ENCODE measurements at places on chromosomes 12 and 14.

DNA sequence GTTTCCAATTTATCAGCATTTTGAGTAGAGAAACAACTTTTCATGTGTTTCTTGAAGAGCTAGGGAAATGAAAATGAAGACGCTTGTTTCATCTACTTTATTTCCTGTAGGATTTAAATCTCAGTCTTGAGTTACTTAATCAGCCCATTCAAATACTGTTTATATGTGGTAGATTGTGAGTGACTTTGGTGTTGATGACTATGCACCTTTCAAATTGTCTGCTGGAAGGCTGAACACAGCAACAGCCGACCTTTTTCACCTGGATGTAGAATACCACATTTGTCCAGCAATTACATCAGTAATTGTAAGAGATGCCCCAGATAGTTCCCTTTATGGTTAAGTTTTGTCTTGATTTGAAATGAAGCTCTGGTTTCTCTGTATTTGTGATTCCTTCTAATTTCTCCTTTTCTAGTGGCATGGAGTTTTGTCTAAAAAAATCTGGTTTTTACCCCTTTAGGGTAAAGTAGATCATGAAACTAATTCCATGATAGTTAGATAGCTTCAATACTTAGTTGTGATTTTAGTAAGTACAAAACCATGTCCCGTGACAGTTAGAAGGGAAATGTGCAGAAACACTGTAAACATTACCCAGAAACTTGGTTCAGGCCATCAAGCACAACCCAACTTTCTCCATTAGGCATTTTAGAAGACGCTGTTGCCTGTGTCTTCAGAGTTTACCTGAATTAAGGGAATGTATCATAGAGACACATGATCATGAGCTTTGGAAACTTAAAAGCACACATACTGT, 165.0 kb downstream of the SRGAP1 start:
- no peak for DNase-seq

GRCh38 chr12:43267818-43268217, 284.2 kb downstream of the ADAMTS20 start:
- no peak for DNase-seq

GRCh38 chr12:56162468-56163290, 4.5 kb downstream of the MYL6 start:
- no peak for DNase-seq

- DNase-seq = no peak
Observed at GRCh38 chr12:24909667-24910066, 39.2 kb downstream of the BCAT1 start.

- no peak for DNase-seq
Observed at GRCh38 chr12:2609020-2609419, 185.8 kb upstream of the FKBP4 start.

- DNase-seq = peak; percentile 79
Observed at GRCh38 chr12:121795034-121795968, 1.8 kb upstream of the RHOF start.

GRCh38 chr14:30625533-30625932, 3.4 kb downstream of the SCFD1 start:
- DNase-seq = no peak

GRCh38 chr14:95533391-95533821, 1.4 kb upstream of the GLRX5 start:
- DNase-seq = no peak

GRCh38 chr14:23539248-23540140, 12.1 kb downstream of the ZFHX2 start:
- DNase-seq = no peak

DNA sequence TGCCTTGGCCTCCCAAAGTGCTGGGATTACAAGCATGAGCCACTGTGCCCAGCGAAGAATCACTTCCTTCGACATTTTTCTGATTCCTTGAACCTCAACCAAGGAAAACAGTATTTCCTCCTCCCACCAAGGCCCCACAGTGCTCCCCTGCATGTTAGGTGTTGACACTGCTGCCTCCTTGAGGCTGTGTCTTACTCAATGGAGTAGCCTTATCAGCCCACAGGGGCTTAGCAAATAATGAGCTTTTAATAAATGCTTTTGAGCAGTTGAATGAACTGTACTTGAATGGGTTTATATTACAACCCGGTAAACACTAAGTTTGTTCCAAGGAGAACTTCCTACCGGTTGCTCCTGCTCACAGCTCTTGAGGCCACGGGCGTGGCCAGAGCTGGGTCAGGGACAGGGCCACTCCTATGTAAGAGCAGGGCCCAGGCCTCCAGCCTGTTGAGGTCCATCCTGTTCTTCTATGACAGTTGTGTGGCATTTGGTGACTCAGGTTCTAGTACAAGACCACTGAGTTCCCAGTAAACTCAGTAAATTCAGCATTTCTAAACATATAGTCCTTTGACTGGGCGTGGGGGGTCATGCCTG, 36.8 kb upstream of the TUBA1A start:
- no peak for DNase-seq

- DNase-seq = no peak
Observed at GRCh38 chr14:99754141-99755067, 38.8 kb upstream of the EML1 start.

DNA sequence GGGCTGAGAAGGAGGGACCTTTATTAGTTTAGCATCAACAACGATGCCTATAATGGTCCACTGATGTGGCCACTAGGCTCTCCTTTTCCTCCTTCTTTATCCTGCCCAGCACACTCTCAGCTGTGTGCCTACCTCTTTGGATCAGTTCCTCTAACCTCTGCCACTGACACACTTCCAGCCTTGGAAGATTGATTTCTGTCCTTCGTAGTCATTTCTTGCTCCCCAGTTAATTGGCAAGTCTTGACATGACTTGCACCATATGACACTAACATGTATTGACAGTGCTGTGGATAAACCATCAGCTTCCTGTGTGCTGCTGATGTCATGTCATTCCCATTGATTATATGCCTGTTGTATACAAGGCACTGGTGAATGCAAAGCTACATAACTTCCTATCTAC, 90.2 kb upstream of the PLEKHG7 start:
- DNase-seq = no peak

DNA sequence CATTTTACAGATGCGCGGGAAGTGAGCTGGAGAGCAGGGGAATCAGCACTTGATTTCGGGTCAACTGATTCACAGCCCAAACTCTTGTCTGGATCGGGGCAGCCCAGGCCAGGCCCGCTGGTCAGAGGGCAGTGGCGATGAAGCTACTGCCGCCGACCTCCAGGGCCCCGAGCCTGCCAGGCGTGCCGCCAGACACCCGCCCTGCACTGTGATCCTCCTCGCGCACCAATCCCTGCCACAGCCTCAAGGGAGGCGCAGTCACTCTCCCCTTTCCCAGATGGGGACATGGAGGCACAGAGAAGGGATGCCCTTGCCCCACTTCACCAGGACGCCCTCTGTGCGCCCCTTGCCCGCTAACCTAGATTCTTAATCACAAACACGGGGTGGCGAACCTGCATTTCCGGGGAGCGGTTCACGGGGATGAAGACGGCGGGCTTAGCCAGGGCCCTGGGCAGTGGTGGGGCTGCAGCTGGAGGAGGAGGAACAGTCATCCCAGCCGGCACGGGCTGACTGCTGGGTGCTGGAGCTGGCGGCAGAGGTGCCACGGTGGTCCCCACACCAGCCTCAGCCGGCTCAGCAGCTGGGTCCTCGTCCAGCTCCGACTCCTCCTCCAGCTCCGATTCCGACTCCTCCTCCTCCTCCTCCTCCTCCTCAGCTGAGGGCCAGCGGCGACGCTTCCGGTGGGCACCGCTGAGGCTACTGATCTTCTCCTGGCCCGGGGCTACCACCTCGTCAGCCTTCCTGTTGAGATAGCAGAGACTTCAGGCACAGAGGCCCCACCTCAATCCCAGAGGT, 8.6 kb downstream of the DHX37 start:
- no peak for DNase-seq

DNA sequence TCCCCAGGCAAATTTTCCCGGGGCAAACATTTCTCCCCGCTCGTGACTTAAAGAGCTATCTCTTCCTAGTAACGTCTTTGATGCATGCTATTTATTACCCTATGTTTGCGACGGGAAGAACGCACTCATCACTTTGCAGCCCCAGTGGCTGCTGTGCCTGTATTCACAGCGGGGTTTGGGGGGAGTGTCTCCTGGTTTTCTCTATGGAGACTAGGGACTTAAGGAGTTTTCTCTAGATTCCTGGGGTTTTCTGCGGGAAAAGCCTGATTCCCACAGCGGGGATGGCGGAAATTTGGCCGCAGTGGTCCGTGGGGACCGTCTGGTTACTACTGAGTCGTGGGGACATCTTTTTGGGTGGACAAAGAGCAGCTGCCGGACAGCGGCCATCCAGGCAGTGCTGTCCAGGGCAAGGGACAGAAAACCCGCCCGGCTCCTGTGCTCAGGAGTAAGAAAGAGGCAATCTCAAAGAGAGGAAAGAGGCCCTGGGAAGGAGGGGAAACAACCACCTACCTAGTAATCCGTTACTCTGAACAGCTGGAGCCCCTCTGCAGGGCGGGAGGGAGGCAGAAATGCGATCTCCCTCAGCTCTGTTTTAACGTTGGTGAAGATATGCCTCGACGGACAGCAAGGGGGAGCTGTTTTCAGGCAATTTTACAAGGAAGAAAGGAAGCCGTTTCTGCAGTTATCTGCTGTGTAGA, 771 bp upstream of the AVPR1A start:
- no peak for DNase-seq

DNA sequence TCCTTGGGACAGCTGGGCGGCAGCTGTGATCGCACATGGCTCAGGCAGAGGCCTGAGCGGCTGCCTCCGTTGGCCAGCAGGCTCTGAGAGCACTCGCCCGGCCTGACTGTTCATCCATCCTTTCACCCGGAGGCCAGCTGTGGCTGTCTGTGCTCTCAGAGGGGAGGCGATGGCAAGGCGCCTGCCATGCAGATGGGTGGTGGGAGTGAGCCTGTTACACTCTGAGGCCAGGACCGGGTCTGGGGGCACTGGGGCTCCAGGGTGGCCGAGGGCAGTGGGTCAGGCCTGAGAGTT, 292.3 kb downstream of the TMEM121 start:
- DNase-seq = no peak

DNA sequence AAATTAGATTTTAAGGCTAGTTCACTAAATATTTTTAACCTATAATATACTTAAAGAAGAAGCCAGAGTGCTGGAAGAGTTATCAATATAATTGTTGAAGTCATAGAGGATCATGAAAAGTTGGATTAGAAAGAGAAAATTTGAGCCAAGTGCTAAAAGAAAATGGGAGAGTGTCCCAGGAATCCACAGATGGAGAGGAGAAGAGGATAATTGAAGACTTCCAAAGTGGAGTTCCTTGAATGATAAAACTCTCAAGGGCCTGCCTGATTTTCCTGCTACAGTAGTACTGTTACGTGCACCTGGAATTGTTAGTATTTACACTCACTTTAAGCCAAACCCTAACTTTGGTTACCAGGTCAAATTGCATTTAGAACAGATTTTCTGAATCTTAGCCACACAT, 113.2 kb downstream of the MSRB3 start:
- DNase-seq = no peak

- no peak for DNase-seq
Observed at GRCh38 chr12:93015871-93016751, 87.0 kb upstream of the EEA1 start.

GRCh38 chr14:102591372-102591943, 991 bp upstream of the RCOR1 start:
- no peak for DNase-seq

DNA sequence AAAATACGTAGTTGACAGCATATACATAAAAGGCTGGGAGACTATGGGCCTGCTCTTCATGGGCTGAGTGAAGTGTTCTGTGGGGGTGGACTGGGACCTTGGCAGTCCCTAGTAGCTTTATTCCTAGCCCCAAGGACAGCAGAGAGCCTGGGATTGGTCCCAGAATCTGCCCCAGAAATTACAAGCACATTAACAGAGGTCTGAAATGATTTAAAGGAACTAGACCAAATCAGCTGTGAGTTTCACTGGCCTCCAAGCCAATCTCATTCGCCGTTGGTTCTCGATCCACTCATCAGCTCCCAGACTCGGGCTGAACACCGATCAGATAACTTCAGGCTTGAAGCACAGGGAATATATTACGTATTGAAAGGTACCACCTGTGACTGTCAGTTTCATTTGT, 77.0 kb upstream of the PSMC1 start:
- no peak for DNase-seq

- DNase-seq = no peak
Observed at GRCh38 chr14:20807304-20808161, 4.9 kb upstream of the RNASE1 start.

DNA sequence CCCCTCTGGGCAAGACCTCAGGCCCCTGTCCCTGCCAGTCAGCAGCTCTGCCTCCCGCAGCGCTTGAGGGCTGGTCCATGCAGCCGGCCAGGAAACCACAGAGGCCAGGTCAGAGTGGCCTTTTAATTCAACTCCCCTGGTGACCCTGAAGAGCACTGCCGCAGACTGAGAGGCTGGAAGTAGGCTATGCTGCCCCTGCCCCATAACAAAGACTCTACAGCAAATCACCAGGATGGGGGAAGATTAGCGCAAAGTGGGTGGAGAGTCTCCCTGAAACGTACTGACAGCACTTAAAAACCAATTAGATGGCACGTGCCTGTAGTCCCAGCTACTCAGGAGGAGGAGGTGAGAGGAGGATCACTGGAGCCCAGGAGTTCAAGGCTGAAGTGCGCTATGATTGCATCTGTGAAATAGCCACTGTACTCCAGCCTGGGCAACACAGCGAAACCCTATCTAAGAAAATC, 70.5 kb downstream of the ITPK1 start:
- DNase-seq = no peak

GRCh38 chr12:52235001-52235764, 2.1 kb downstream of the KRT7 start:
- DNase-seq = no peak

GRCh38 chr12:15800278-15800677, 11.1 kb upstream of the EPS8 start:
- DNase-seq = no peak

GRCh38 chr14:99729991-99730875, 46.1 kb downstream of the CYP46A1 start:
- no peak for DNase-seq

- DNase-seq = no peak
Observed at GRCh38 chr12:29088611-29089219, 60.4 kb upstream of the FAR2 start.

DNA sequence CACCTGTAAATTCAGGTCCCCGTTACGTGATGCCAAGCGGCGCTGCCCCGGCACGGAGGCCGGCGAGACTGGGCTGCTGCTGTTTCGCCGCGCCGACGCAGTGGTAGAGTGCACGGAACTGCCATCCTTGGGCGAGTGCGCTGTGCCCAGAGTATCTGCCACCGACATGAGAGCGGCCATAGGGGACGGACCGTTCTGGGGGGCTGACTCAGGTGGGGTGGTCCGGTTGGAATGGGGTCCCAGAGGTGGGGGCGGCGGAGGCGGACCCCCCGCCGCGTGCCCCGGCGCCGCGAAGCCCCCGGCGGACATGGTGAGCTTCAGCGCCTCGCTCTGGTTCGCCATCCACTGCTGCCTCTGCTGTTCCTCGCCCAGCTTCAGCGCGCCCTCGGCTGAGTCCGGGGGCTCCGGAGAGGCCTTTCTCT, 2.8 kb downstream of the IRF2BPL start:
- no peak for DNase-seq
